Left ventricle myocardium superior (tissue), 1 donor: ENCODE measurements at places on chromosomes 6 and 20. TPM values are rescaled to one million over a fixed set of nuclear protein-coding genes. Genes with fewer than 3 reads are reported as not detected.

TUBB2B gene
- total RNA-seq = 1.0 TPM

SLC52A3 gene
- total RNA-seq = 1.9 TPM

ACTL10 gene
- 0.40 TPM for total RNA-seq

TMC2 gene
- total RNA-seq = 0.10 TPM

DNA sequence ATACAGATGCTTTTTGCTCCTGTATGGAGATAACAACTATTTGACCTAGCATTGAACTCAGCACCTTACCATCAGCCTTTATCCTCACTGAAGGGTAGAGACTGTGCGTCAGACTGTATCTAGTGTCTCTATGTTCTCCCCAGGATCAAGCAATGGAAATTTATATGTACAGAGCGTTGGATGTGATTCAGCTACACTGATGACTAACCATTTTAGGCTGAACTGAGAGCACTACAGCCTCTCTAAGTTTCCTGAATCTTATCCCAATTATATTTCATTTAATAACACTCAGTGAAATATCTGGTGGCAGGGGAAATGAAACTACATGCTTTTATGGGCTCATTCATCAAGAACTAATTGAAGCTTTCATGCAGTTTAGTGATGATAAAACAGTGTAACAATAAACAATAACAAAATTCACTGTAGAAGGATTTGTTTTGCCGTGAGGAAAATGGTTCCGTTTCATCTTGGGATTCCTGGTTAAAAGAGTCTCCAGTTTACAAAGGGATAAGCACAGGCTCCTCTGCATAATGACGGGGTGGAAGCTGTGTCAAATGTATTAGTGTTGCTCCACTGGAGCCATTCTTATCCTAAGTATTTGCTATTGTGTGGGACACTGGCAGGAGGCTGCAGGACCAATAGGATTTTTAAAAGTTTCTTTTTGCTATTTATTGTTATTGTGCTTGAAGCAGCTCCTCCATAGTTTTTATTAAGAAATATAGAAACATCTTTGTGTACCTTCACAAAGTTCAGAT is 567.6 kb upstream of the MMS22L start:
- DNase-seq = no peak

DNA sequence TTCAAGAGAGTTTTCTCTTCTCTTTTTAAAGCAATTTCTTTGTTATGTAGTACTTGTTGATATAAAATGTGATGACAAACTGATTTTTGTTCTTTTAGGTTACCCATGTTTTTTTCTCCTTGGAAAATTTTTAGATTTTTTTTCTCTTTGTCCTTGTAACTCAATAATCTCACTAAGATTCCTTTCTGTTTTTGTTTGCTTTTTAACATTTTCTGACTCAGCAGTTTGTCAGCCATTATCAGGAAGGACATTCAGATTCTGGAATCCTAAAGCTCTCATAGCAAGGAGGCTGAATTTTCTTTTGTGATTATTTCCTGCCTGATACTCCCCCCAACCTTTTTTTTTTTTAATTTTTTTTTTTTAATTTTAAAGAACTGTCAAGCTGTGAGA is 75.2 kb upstream of the CITED2 start:
- no peak for DNase-seq

DNA sequence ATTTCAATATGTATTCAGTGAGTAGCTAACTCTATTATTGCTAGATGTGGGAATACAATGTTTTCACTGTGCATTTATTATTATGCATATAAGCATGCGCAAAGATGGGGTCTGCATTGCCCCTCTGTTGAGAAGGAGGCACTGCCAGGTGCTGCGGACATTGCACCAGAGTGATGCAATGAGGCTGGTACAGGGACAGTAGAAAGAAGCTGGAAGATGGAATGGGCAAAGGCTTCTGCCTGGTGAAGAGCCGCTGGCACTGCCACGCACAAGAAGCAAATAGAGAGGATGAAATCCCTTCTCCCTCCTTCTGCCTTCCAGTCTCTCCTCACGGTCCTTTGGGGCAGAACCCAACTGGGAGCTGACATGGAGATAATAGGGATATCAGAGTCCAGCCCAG is 154.5 kb upstream of the TNFAIP3 start:
- no peak for DNase-seq

GRCh38 chr20:58393299-58393698 is 4.3 kb downstream of the VAPB start:
- DNase-seq = no peak

DNA sequence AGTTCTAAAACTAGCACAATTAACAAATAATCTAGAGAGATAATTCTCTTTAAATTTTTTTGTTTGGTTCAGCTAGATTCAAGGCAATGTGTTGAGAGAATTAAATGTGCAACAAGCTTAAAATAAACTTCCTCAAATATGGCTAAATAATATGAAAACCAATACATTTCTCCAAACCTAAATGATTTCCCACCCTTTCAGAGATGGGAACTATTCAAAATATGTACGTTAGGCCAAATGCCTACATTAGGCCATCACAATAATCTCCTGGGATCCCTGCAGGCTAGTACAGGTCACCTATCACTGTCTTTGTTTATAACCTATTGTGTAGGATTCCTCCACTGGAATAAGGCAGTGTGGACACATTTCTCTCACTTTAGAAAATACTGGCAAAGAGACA is 1.7 kb downstream of the FAXC start:
- DNase-seq = no peak

DNA sequence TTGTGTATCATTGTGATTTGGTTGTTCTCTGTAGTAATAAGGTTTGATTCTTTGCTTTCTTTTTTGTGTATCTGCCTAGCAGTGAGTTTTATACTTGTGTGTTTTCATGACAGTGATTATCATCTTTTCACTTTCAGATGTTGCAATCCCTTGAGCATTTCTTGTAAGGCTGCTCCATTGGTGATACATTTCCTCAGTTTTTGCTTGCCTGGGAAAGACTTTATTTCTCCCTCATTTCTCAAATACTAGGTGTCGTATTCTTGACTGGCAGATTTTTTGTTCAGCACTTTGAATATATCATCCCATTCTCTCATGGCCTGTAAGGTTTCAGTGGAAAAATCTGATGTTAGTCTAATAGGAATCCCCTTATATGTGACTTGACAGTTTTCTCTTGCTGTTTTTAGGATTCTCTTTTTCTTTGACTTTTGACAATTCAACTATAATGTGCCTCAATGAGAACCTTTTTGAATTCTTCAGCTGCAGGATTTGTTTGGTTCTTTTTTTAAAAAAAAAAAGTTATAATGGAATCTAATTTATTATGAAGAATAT is 31.1 kb upstream of the NUP153 start:
- no peak for DNase-seq

- no peak for DNase-seq
These were observed 12.5 kb downstream of the TNXB start for GRCh38 chr6:32096394-32097258.

- DNase-seq = no peak
These were observed at the start of gene TSPO2 for GRCh38 chr6:41042226-41043055. TSPO2 (plus strand) TSS chr6:41042467; CDS start chr6:41042986, 519 bp downstream.

GRCh38 chr20:49880177-49880576 is 35.2 kb downstream of the SPATA2 start:
- DNase-seq = no peak

DNA sequence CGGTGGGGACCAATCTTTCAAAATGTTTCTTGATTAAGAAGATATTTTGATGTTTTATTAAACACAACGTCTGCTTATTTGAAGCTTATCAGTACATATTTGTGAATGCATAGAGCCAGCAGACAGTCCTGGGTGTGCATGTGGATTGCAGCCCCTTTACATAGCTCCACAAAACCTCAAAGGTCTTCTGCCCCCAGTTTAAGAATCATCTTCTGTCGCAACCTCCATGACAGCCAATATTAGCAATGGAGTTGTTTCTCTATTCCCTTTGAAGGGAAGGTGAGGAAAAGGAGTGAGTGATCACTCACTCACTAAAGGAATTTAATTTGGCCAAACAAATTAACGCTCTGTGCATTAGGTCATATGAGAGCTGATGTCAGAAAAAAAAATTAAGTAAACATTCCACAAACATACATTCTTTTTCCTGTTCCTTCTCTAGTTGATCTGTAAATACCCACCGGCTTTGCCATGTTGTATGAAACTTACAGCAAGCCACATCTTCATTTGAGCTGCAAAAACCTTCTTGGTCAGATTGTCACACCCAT is 152.9 kb downstream of the SIM1 start:
- DNase-seq = no peak

- no peak for DNase-seq
These were observed 118.1 kb downstream of the C6orf58 start for GRCh38 chr6:127695108-127695507.

GRCh38 chr6:27209659-27210269 is 37.7 kb upstream of the PRSS16 start:
- no peak for DNase-seq

DNA sequence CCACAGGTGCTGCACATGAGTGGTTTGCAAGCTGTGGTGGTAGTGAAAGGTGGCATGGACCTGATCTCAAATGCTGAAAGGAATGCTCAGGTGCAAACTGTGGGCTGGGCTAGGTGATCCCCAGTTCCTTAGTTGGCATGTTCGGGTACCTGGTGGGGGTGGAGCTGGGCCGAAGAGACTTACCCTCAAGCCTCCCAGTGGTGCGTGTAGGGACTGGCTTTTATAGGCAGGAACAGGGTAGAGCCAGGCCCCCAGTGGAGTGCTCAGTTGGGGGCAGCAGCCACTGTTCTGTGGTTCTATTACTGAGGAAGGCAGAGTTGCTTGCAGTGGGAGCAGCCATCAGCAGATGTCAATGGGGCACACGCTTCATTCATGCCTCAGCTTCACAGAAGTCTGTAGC is 399.8 kb downstream of the HTR1B start:
- no peak for DNase-seq

GRCh38 chr20:63215101-63216040 is 560 bp downstream of the YTHDF1 start:
- peak; percentile 27 for DNase-seq

GRCh38 chr20:59385480-59385879 is 85.1 kb downstream of the EDN3 start:
- DNase-seq = no peak

- no peak for DNase-seq
These were observed 181.9 kb downstream of the GMPR start for GRCh38 chr6:16420337-16420714.

GRCh38 chr6:68559070-68559469 is 76.0 kb upstream of the ADGRB3 start:
- no peak for DNase-seq
